ENCODE measurements at places on chromosomes 5 and 9.

GRCh38 chr5:143186623-143187022, 216.9 kb downstream of the NR3C1 start:
- no peak for DNase-seq

- no peak for DNase-seq
Measured at GRCh38 chr5:107242411-107243219, 428.1 kb downstream of the EFNA5 start.

DNA sequence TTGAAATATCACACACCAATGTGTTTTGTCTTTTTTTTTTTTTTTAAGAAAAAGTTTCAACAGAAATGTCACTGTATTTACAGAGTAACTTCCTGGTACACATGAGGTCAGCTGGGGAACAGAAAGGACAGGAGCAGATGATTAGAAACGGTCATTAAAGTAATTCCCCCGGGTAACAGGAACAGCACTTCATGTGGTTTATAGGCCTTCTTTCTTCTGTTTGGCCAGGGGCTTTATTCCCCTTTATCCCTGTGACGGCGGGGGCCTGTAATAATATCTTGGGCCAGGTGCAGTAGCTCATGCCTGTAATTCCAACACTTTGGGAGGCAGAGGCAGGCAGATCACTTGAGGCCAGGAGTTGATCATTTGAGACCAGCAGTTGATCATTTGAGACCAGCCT, 30.5 kb upstream of the MSH3 start:
- DNase-seq, result no peak

- no peak for DNase-seq
Measured at GRCh38 chr9:94794476-94795167, 68.1 kb downstream of the AOPEP start.

DNA sequence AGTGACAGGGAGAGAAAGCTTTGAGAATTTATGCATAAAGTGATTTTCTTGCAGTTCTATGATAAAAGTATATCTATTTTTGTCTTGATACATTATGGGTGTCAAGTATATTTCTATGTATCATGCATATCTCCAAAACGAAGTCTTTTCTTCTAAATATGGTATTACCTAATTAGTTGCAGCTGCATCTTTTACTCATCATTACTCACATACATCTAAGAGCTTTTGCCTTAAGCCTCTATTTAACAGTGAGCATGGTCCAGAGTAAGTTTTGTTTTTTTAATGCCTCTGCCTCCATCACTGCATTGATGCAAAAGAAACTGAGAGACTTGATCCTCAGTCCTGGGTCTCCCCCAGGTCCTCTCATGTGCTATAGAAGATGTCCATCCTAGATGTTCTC, 40.0 kb upstream of the SMC5 start:
- no peak for DNase-seq

GRCh38 chr5:3741374-3741770, 145.7 kb downstream of the IRX1 start:
- no peak for DNase-seq

DNA sequence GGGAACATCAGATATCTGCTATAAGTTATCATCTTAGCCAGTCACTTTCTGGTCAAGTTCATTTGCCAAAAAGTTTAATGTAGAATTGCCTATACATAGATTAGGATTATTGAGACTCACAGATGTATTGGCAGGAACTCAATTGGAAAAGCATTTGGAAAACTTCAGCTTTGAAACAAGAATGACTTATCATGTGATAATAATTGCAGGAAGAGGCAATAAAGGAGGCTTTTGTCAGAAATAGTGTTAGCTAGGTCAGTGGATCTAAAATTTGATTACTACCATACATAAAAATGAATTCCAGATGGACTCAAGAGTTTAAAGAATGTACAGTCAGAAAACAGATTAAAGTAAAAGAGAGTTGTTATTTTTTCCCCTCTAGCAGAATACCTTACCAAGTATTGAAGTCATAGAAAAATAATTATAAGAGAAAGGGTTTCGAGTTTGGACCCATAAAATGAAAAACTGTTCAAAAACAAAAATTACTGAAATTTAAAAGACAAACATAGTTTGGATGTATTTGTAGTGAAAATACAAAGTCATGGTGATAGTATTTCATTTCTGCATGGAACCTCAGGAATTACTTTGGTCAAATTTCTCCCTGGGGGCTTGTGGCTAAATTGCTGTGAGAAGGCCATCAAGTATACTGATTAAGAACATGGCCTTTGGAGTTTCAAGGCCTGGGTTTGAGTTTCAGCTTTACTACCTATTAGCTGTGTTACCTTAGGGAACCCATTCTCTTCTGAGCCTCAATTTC, 159.9 kb downstream of the TMEM38B start:
- no peak for DNase-seq
